ENCODE measurements at places on chromosomes 12 and 14.

- no peak for DNase-seq
Measured at GRCh38 chr14:72463291-72463866, 430.5 kb downstream of the DPF3 start.

- no peak for DNase-seq
Measured at GRCh38 chr12:82437744-82438143, 79.4 kb downstream of the METTL25 start.

DNA sequence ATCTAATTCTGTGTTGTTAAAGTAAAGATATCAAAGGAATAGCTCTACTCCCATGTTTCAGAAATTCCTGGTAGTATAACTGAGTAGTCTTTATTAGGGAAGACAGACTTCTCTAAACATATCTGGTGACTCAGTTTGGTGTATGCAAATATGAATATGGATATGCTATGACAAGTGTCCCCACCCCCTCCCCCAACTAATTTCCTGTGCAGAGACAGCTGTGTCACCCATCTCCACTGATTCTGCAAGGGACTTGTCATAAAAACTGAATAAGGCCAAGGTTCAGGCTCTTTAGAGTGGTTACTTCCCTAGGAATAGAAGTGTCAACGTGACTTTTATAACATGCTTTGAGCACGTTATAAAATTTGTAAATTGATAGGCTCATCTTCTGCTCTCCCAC lies 429.1 kb downstream of the DAD1 start:
- no peak for DNase-seq

GRCh38 chr14:61147831-61148549 lies 133.1 kb downstream of the TMEM30B start:
- DNase-seq = peak; percentile 91

GRCh38 chr12:122020795-122021192 lies 890 bp upstream of the BCL7A start:
- no peak for DNase-seq

DNA sequence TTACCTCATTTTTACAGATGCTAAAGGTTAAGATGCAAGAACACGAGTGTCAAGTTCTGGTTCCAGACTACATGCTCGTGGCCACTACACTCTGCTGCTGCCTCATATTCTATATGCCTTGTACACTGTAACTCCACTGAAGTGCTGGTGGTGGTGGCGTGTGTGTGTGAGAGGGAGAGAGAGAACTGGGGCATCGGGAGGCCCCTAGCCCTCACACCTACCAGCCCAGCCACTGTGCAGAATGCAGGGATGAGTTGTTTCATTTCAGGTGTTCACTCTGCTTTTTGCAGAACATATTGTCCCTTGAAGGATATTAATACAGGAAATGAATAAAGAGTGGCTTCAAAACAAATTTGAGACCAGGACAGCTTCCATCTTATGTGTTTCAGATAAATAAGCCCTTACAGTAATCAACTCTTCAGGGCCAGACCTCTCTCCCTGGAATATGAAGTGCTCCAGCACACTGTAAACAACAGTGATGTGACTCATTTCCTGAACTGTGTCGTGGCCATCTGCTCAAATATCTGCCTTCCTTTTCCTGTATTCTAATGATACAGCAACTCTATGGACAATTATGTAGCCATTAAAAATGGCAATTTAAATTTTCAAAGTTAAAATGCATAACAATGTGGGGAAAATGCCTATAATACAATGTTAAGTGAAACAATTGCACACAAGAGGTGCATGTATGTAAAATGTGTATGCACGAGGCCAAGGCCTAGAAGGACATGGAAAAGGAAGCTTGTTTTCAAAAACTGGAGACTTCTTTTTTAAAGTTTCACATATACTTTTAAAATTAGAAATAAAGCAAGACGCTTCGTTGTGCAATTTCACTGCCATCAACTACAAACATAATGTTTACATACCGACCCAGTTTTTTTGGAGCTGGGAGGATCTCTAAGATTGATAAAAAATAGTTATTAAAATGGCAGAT lies 215.4 kb downstream of the PELI2 start:
- DNase-seq = peak; percentile 86

DNA sequence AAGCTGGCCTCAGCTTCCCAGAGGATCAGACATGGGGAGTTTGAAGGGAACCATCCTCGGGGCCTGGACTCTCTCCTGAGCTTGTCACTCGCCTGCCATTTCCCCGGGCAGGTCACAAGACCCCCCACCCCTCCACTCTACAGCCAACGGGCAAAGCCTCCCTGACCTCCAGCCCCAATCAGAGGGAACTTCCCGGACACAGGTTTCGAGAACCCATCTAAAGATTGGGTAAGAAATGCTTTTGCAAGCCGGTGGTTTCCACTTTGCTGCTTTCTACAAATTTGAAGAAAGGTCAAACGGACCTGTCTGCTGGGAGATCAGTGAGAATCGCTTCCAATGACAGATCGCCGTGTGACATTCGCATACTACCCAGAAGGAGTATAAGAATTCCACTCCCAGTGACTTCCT lies 89.6 kb downstream of the SCARB1 start:
- peak; percentile 49 for DNase-seq

DNA sequence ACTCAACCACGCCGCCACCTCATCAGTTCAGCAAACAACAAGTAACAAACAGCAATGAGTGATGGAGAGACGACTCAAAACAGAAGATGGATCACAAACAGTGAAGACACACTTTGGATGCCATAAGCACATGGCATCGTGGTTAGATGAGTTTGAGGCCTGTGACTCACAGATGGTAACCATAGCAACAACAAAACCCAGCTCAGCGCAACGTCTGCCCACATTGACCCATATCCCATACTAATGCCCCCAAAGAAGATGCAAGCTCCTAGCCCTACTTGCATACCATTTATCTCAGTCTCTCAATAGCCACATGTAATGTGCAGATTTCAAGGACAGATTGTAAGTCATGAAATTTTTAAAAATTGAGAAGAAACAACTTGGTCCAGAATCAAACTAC lies 1322.3 kb upstream of the TMEM132C start:
- DNase-seq = no peak

GRCh38 chr12:64525461-64526160 lies 73.7 kb downstream of the TBK1 start:
- no peak for DNase-seq

DNA sequence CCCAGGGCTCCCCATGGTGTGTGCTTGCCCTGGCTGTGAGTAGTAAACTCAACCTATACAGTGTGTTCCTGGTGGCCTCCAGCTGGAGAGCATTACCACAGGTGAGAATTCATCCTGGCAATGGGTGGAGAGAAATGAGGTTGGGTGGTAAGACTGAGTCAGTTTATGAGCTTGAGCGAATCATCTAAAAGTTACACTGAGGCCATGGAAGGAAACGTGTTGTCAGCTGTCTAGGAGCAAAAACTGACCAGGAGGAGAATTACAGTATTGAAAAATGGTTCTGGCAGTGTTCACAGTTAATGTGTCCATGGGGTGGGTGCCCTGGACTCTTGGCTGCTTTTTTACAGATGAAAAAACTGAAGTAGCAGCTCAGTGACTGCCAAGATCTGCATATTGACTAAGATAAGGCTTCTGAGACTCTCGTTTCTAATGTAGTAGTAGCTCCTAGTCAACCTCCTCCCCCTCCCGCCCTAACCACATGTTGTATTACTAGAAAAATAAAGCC lies 202.0 kb upstream of the AMIGO2 start:
- DNase-seq = peak; percentile 72

DNA sequence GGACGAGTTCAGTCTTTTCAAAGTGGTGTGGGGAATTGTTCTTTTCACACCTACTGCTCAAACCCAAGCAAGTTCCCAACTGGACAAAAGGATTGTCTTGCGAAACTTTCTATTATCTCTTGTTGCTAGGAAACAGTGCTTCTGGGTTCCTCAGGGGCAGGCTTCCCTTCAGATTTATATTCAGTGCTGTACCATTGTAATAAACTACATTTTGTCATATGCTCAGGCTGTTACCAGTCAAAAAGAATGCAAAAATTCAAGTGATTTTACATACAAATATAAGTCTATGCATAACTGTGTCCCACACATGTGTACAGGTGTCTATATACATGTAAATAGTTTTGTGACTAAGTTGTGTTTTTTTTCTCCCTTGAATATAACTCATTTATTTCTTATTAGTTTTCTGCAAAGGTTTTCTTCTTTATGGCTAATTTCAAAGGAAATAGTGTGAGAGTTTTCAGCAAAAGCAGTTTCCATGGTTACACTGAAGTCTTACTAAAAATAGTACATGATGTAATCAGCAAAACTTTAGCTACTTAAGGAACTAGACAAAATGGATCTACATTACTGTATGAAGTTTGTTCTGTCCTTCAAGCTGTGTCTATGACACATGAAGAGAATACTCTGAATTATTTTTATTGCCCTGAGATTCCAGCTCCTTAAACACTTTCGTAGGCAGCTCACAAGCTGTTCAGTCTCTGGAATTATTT lies 430.2 kb upstream of the TMPO start:
- no peak for DNase-seq

GRCh38 chr14:54730156-54730961 lies 163.4 kb downstream of the SAMD4A start:
- peak; percentile 50 for DNase-seq

DNA sequence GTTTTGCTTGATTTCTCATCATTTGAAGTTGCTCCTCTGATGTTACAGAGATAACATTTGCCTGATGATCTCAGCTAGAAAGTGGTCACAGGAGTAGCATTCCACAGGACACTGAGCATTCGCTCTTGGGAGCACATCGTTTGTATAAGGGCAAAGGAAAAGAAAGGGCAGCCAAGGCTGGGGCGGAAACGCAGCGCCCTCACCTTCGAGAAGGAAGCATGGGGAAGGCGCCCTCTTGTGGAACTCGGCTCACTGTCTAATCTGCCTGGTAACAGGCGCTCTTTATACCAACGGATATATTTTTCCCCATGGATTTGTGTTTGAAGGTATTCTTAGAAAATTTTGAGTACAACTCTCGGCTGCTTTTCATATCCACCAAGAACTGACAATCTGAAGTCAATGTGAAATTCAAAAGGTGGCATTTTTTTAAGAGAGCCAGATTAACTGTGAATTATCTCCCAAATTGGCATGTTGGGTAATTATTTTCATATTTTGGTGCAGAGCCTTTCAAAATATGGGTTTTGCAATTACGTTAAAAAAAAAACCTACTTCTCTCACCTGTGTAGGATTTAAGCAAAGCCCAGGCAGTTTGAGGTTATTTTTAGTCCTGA lies 172.7 kb downstream of the CAND1 start:
- peak; percentile 83 for DNase-seq

- DNase-seq = no peak
Measured at GRCh38 chr12:101078536-101079285, 131.3 kb downstream of the SLC5A8 start.

DNA sequence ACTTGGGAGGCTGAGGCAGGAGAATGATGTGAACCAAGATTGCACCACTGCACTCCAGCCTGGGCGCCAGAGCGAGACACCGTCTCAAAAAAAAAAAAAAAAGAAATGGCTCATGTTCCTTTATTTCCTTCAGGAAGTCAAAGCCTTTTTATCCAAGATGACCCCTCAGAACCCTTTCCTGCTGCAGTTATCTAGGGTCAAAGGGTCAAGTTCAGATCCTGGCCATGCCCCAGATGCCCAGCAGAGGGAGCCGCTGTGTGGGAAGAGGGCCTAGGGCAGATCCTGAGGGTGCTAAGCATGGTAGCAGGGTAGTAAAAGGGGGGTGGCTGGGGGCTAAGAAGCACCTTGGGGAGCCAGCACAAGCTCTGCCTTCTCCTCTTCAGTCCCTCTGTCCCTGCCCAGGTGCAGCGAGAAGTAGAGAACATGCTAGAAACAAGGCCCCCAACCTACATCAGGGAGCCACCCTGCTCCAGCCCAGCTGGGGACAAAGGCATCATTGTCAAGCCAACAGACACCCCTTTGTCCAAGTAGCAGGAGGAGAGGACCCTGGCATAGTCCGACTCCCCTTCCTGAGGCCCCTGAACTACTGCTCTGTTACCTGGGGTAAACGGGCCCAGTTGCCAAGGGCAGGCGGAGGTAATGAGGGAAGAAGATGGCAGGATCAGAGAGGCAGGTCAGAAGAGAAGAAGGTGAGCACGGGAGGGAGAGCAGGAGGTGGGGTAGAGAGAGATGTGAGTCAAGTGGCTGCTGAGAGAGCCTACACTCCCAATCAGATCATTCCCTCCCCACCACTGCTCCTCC lies 6.5 kb downstream of the NFE2 start:
- DNase-seq = peak; percentile 36

GRCh38 chr14:52439476-52439875 lies 112.8 kb downstream of the TXNDC16 start:
- DNase-seq = no peak

DNA sequence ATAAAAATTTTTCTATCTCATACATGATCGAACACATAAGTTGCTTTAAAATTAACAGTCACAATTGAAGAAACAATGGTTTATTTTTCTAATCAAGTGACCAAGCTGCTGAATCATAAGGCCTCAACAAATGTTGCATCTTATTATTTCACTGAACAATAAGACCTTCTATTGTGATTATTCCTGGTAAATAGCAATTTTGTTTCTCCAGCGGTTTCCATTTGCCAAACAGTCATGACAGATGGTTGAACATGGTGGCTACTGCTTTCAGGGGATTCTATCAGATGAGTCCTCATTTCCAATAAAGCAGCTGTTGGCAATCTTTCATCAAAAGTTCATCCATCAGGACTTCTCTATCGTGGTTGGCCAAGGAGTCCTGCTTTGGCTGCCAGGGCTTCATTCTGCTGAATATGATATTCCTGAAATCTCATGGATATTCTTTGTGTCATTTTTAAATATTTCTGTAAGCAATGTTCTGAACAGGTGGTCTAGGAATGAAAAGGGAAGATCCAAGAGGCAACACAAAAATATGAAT lies 13.0 kb downstream of the TOMM20L start:
- DNase-seq = no peak

DNA sequence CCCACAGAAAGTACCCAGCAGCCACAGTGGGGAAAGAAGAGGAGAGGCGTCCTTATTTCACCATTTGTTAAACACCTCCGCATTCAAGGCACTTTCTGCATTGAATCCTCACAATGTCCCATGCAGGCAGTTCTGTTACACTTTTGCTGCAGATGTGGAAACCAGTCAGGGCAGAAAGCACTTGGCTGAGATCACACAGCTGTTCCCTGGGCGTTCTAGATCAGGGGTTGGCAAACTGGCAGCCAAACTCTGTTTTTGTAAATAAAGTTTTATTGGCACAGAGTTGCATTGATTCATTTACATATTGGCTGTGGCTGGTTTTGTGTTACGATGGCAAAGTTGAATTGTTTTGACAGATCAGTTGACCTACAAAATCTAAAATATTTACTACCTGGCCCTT lies 20.1 kb downstream of the FOXN4 start:
- no peak for DNase-seq
